Vein endothelial cell (primary cell): ENCODE measurements at places on chromosomes 7 and 10. TPM values are rescaled to one million over a fixed set of nuclear protein-coding genes. Genes with fewer than 3 reads are reported as not detected.

Gene PBLD
- 4.6 and 7.2 TPM in 2 replicates for total RNA-seq

Gene AOAH
- 0.10 and 0.65 TPM in 2 replicates for total RNA-seq

Gene PANK1
- total RNA-seq: 2.0 and 3.2 TPM in 2 replicates

Gene BTBD16
- total RNA-seq: not detected in 2 replicates

Gene SNX13
- 33.3 and 34.3 TPM in 2 replicates for total RNA-seq

Gene SDHAF3
- total RNA-seq: 2.9 and 3.4 TPM in 2 replicates

Gene MRC1
- 0.33 and 0.38 TPM in 2 replicates for total RNA-seq

Gene IDI2
- not detected in 2 replicates for total RNA-seq

Gene CLRN3
- total RNA-seq: not detected in 2 replicates

Gene SRRT
- total RNA-seq: 47.6 and 59.8 TPM in 2 replicates

Gene TMEM196
- total RNA-seq: not detected in 2 replicates

Gene PIP
- not detected in 2 replicates for total RNA-seq

Gene PSMG3
- total RNA-seq: 20.3 and 33.7 TPM in 2 replicates

Gene LIPM
- total RNA-seq: not detected in 2 replicates

Gene MKI67
- total RNA-seq: 17.6 and 37.2 TPM in 2 replicates
